ENCODE measurements at places on chromosomes 6 and 20. TPM values are rescaled to one million over a fixed set of nuclear protein-coding genes. Genes with fewer than 3 reads are reported as not detected.

SLC22A16 gene
- not detected for total RNA-seq

RSPH9 gene
- total RNA-seq, result 0.10 TPM

DNA sequence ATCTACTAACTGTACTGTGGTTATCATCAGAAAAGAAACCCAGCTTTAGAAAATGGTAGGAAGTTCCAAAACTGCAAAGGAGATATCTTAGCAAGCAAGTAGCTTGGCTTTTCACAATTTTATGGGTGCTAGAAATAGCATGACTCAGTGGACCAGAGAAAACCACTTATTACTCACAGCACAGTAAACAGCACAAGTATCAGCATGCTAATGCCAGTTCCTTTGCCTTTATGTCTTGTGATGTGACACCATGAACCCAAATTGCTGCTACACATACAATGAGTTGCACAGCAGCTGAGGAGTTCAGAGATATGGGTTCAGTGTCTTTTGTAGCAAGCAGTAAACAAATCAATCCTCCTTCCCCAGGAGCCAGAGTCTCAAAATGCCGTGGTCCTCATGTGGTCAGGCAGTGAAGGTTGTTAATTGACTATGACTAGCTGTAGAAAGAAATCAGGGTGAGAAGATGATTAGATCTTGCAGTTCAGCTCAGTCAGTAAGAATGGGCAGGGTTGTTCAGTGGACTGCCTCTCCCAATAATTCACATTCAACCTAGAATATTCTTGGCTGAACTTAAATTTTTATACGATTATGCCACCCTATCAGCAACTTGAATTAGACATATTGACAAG is 73.3 kb downstream of the OPRM1 start:
- no peak for DNase-seq

DNA sequence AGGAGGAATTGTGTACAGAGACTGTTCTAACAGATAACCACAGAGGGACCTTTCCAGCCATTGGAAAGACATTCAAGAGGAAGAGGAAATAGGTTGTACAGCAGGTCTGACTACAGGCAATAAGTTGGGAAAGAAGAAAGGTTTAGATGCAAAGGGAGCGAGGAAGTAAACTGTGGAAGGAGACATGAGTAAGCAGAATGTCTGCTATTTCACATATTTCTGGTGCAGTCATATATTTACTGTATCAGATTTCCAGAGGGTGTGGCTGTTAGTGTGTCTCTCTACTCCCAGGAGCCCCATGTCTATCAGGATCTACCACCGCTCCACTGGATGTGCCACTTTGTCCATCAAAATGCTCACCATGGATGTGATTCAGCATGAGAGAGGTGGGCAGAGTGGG is 25.9 kb downstream of the MRS2 start:
- DNase-seq, result no peak

GRCh38 chr6:42125231-42125630 is 17.2 kb downstream of the C6orf132 start:
- no peak for DNase-seq

DNA sequence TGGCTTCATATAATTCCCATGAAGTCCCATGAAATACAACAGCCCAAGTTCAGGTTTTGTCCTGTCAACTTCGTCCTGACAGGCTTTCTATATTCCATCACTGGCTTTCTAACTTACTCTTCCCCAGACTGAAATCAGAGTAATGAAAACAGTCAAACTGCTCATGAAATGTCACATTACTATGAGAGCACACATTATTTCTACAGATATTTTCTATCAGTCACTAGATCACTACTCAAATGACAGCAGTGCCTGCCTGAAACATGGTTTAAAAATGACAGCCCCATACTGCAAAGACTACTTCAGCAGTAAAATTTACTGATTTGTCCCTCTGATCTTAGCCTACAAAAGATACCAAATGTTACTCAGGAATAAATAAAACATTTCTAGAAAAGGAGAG is 442.9 kb upstream of the SOX4 start:
- DNase-seq, result no peak

DNA sequence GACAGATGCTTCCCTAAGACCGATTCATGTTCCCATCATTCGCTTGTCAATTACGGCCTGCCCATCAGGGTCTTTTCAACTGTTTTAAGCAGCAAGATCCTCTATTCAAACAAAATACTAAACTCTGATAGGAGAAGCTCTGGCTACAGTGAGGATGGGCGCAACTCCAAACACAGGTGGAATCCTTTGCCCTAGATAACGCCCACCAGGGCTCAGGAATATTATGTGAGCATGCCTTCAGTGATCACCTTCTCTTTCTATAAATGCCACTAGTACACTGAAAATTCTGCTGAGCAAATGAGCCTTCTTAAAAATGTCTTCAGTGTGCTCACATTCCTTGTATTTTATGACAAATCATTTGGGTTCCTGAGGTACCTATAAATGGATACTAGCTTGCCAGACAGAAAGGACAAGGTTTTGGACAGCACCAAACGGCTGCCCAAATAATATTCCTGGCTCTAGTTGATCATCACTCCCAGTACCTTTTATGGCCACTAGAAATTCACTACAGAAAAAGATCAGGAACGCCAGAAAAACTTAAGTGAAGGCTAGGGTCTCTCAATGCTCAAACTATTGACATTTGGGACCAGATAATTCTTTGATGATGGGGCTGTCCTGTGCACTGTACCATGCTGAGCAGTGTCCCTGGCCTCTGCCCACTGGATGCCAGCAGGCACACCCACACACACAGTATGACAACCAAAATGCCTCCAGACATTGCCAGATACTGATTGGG is 13.1 kb downstream of the ZNF217 start:
- DNase-seq, result no peak

Measured in GM23338 (cell line).